ENCODE measurements at places on chromosomes 12 and 14. TPM values are rescaled to one million over a fixed set of nuclear protein-coding genes. Genes with fewer than 3 reads are reported as not detected.

Gene TNS2
- total RNA-seq, result 173 TPM

DNA sequence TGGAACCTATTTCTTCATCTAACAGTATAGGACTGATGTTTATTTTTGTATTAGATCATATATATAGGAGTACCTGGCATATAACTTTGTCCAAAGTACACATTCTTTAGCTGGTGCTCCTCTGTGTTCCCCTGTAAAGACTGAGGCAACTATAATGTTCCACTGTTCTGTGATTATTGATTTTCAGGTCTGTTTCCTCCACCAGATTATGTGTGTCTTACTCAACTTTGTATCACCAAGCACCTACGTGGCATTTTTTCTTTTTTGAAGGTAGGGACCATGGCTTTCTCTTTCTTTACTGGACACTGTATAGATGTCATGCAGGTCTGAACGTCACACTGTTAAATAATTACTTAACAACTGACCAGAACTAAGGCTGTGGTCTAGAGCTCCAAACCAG, 29.3 kb downstream of the BICD1 start:
- DNase-seq, result no peak

DNA sequence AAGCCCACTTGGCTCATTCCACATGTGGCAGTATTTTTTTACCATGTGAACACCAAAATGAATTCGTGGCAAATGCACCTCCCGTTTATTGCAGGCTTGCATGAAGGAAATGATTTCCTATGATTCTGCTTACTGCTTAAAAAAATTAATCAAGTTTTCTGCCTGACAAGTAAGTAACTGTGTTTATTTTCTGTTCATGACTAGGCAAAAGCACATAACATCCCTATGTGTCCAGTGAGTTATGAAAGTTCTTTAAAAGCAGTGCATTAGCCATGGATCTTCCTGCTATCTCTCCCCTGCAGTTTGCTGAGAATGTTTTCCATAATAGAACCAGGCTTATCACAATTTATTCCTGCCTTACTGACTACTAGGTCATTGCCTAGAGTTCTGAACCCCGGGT, 20.4 kb downstream of the GPR65 start:
- no peak for DNase-seq

Gene BCL11B
- total RNA-seq, result 0.42 TPM

Gene ATL1
- 13.6 TPM for total RNA-seq

Gene GUCY2C
- total RNA-seq, result not detected

- no peak for DNase-seq
These were observed 26.9 kb downstream of the SCARB1 start for GRCh38 chr12:124836759-124837158.

- DNase-seq, result no peak
These were observed 22.1 kb downstream of the CLECL1 start for GRCh38 chr12:9710584-9711375.

GRCh38 chr12:68773582-68773981, 27.6 kb downstream of the SLC35E3 start:
- DNase-seq, result no peak

DNA sequence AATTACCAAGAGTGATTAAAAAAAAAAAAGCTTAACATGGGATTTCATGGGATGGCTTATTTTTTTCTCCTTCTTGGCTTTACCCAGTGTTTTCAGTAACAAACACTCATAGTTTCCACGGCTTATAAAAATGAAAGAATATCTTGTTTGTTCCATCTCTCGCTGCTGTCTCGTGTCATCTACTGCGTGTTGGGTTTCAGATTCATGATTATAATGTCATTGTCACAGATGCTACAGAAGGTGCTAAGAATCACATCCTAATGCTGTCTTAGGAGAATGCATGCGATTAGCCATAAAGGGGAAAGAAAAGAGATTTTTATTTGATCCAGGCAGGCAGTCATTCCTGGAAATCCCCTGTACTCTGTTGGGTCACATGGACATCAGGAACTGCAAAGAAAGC, 1267.6 kb upstream of the TMEM132C start:
- no peak for DNase-seq

GRCh38 chr12:122747224-122748135, 5.1 kb upstream of the DENR start:
- DNase-seq, result no peak

GRCh38 chr12:67327466-67327865, 58.3 kb downstream of the CAND1 start:
- DNase-seq, result no peak

Gene ABCC9
- 58.6 TPM for total RNA-seq

DNA sequence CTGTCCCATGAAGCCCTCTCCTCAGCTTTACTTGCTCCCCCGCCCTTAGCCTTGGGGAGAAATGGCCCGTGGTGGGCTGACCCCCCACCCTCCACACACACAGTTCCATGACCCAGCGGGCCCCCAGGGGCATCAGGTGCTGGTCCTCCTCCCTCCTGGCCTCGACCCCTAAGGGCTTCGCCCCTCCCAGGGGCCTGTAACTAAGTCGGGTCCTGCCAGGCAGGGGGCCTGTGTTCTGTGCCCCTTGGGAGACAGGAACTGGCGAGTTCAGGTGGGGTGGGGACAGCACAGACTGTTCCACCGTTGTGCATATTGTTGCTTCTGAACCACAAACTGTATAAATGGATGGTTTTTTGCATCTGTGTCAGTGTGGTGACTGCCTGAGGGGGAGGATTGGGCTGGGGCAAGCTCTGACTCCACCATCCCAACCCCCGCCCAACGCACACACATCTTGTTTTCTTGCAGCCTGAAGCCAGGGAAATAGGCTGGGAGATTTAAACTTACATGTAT, 8.8 kb downstream of the TAMALIN start:
- no peak for DNase-seq

GRCh38 chr12:131528667-131529066, 182.2 kb upstream of the SFSWAP start:
- DNase-seq, result no peak

GRCh38 chr12:93378998-93379325, 1.2 kb downstream of the NUDT4 start:
- no peak for DNase-seq

GRCh38 chr12:130813436-130813835, 25.6 kb downstream of the STX2 start:
- DNase-seq, result no peak

Gene TSPAN9
- total RNA-seq, result 19.9 TPM

DNA sequence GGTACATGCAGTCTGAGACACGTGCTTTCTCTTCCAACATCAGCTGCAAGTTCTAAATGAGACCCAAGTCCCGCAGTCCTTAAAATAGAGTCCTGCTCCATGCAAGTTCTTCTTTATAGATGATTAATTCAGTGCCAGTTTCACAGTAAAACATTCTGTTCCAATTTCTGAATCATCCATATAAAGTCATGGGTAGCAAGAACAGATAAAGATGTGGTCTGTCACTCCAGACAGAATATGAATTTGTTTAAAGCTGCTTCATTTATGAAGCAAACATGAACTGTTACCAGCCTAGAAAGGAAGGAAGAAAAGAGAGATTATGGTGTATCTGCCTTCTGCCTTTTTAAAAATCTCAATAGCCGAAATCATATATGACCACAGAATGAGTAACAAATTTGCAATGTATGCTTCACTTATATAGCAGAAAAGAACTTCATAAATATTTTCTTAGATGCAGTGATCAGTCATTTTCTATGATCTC, 83.3 kb downstream of the KITLG start:
- DNase-seq, result no peak

DNA sequence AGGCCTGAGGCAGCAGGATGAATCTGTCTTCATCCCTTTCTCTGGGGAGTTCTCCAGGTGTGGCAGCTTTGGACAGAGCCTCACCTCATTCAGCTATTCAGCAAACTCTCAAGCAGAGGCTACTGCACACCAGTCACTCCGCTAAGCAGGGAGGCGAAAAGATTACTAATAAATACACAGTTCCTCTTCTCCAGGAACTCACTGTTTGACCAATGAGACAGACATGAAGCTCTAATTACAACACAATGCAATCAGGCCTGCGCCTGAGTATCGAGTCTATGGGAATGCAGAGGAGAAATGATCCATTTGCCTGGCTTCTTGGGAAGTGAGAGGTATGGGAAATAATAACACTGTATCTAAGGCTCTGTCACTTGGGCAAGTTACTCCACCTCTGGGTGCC, 178.1 kb downstream of the CRADD start:
- peak; percentile 39 for DNase-seq

GRCh38 chr14:102323102-102323501, 3.6 kb downstream of the ZNF839 start:
- DNase-seq, result peak; percentile 95

DNA sequence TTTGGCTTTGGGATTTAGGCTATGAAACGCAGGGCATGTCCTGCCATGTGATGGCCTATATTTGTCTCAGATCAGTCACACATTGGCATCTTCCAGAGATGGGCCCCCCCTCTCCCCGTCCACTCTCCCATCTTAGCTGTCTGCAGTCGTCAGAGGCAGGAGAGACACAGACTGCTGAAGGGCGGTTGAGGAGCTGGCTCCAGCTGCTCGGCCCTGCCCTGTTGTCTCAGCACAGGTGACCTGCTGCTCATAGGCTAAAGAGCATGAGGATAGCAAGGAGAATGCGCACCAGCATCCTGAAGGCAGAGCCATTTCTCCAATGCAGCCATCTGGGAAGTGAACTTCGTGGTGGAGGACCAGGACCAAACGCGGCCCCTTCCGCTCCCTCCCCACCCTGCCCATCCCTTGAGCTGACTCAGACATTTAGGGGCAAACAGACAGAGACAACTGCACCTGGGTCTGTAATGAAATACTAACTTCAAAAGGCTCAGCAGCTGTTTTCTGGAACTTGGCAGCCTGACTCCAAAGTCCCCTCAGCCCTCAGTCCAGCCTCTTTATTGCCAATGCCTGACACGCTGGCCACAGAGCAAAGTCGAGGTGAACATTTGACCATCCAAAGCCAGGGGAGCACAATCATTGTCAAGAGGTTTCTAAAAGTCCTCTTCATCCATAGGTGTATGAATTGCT, 22.3 kb downstream of the FZD10 start:
- DNase-seq, result no peak

Gene CABP1
- total RNA-seq, result 2.5 TPM

- no peak for DNase-seq
These were observed 9.4 kb upstream of the MORN3 start for GRCh38 chr12:121678716-121679300.

Gene A2M
- total RNA-seq, result 557 TPM

- no peak for DNase-seq
These were observed 109.4 kb downstream of the ARF6 start for GRCh38 chr14:50001999-50002925.

Gene ESYT1
- total RNA-seq, result 151 TPM

DNA sequence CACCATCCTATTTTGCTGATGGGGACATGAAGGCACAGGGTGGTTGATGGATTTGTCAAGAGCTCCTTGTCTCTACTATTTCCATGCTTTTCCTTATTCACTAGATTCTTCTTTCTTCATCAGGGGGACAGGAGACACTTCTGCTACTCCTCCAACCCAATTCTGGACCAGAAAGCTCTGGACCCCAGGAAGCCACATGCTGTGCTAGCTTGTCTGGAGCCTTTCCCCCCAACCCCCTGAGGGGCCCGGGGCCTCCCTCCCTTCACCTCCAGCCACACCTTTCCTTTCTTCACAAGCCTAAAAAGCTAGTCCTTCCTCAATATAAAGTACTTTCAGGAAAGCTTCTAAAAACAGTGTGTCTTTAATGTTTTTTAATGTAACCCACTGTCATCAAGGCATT, 75.1 kb upstream of the CAPRIN2 start:
- DNase-seq, result peak; percentile 55

GRCh38 chr12:67539946-67540345, 108.6 kb upstream of the DYRK2 start:
- DNase-seq, result peak; percentile 80

Gene OR6C2
- total RNA-seq, result not detected

- no peak for DNase-seq
These were observed 26.9 kb downstream of the CLEC6A start for GRCh38 chr12:8482571-8483061.

DNA sequence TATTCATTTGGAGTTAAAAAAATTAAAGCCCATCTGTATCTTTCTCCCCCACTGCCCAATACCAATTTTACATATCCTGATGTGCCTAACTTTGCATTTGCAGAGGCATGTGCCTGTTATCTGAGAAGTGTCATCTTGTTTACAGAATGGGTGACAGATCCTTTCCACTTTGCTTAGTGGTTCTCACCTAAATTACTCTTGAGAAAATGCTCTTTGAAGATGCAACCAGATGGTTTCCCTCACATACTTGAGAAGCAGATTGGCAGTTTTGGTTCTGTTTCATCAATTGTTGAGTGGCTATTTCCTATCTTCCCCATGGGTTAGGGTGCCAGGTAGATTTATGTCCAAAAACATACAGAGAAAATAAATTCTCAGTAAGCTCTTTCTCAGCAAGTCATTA, 1051.4 kb upstream of the ATXN7L3B start:
- no peak for DNase-seq

DNA sequence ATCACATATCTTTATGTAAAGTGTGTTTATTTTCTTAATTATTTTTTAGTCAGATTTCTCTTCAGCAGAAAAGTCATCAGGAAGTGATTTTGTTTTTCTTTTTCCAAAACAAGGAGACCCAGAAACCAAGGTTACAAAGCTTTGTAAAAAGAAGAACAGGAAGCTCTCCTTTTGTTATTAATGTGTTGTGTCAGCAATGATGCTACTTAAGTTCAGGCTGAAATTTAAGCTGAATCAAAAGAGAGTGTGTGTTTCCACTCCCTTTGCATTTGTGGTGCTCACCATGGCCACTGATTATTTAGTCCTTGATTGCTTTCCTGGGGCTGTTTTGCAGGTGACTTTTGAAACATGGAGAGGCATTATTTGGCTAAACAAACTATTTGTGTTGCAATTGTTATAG, 155.3 kb upstream of the ATP2B1 start:
- DNase-seq, result no peak
